ENCODE measurements at places on chromosomes 5 and 9. TPM values are rescaled to one million over a fixed set of nuclear protein-coding genes. Genes with fewer than 3 reads are reported as not detected.

The PCDHA11 gene
- total RNA-seq: not detected

The KIF20A gene
- total RNA-seq: 72.0 TPM

The SHISAL2B gene
- total RNA-seq: not detected

GRCh38 chr9:110788871-110789270, 120.3 kb downstream of the MUSK start:
- no peaks in the 10 kb centered on the region for H3K36me3 ChIP-seq
- H3K4me3 ChIP-seq: no peak overlapping the region
- no peaks in the 10 kb centered on the region for H3K4me1 ChIP-seq
- H3K27me3 ChIP-seq: no peaks in the 10 kb centered on the region
- H3K27ac ChIP-seq: no peak overlapping the region

DNA sequence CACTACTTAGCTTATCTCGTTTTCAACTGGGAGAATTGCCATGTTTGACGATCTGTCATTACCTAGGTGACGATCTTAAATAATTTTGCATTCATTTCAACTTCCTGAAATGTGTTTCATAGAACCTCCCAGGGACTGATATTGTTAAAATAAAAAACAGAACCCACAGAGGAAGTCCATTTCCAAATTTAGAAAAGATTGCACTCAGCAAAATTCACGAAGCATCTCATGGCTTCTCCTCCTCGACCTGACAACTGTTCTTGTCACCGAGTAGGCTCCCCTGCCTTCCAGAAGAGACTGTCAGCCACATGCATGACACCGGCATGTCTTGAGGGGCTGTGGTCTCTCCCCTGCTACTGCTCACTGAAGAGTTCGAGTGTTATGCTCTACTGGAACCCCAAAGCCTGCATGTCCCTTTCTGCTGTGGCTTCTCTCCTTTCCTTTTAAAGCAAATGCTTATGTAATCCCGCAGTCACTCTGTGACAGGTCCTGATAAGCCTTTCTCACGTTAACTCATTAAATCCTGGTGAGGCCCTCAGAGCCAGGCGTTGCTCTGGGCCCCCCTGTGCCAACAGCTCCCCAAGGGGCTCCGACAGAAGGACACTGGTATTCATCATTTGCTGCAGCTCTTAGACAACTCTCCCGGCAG, 26.8 kb upstream of the ANKRD33B start:
- no peak for DNase-seq
- peak overlapping the region; percentile 28 for H3K27ac ChIP-seq
- peaks cover 13% of the 10 kb centered on the region for H3K27me3 ChIP-seq
- peak overlapping the region; percentile 34 for H3K4me3 ChIP-seq
- H3K36me3 ChIP-seq: no peaks in the 10 kb centered on the region
- H3K4me1 ChIP-seq: peaks cover 18% of the 10 kb centered on the region

GRCh38 chr9:114300846-114301797, 21.8 kb upstream of the ORM1 start:
- H3K36me3 ChIP-seq: no peaks in the 10 kb centered on the region
- no peak overlapping the region for H3K27ac ChIP-seq
- H3K27me3 ChIP-seq: peaks cover 4% of the 10 kb centered on the region
- DNase-seq: no peak
- H3K4me1 ChIP-seq: no peaks in the 10 kb centered on the region
- no peak overlapping the region for H3K4me3 ChIP-seq

GRCh38 chr5:34585601-34586104, 70.5 kb upstream of the RAI14 start:
- H3K36me3 ChIP-seq: no peaks in the 10 kb centered on the region
- H3K4me3 ChIP-seq: no peak overlapping the region
- no peak overlapping the region for H3K27ac ChIP-seq
- no peaks in the 10 kb centered on the region for H3K4me1 ChIP-seq
- H3K27me3 ChIP-seq: no peaks in the 10 kb centered on the region

GRCh38 chr9:120924698-120925534, 1.7 kb downstream of the TRAF1 start:
- H3K27me3 ChIP-seq: no peaks in the 10 kb centered on the region
- H3K36me3 ChIP-seq: peaks cover 75% of the 10 kb centered on the region
- peak overlapping the region; percentile 95 for H3K27ac ChIP-seq
- DNase-seq: peak; percentile 36

DNA sequence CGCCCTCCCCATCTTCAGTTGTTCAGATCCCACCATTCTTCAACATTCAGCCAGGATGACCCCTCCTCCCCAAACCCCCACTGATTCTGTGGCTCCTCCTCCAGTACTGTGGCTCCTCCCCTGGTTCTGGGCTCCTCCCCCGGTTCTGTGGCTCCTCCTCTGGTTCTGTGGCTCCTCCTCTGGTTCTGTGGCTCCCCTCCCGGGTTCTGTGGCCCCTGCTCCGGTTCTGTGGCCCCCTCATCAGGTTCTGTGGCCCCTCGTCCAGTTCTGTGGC, 32.8 kb downstream of the C5orf15 start:
- no peaks in the 10 kb centered on the region for H3K27me3 ChIP-seq
- peaks cover 13% of the 10 kb centered on the region for H3K4me1 ChIP-seq
- H3K4me3 ChIP-seq: no peak overlapping the region
- DNase-seq: no peak
- H3K36me3 ChIP-seq: no peaks in the 10 kb centered on the region
- no peak overlapping the region for H3K27ac ChIP-seq

DNA sequence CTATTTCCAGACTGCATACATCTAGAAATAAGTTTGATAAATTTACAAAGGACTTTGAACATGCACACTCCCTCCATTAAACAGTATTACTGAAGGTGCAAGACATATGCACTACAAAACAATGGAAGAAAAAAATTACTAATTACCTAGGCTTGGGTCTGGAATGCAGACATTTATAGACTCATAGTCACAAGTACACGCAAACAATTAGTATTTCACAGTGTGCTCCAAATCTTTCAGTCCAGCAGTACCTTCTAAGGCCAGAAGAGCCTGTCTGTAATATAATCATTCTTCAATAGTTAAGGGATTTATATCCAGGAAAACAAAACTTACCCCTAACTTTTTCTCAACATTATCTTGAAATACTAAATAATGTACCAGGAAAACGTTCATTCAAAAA, 11.2 kb downstream of the RICTOR start:
- H3K36me3 ChIP-seq: peaks cover 40% of the 10 kb centered on the region
- no peaks in the 10 kb centered on the region for H3K27me3 ChIP-seq
- H3K4me3 ChIP-seq: no peak overlapping the region
- no peak overlapping the region for H3K27ac ChIP-seq

GRCh38 chr5:171610686-171611085, 174.9 kb upstream of the SMIM23 start:
- H3K4me3 ChIP-seq: no peak overlapping the region
- no peak for DNase-seq
- H3K27ac ChIP-seq: no peak overlapping the region
- no peaks in the 10 kb centered on the region for H3K4me1 ChIP-seq
- no peaks in the 10 kb centered on the region for H3K36me3 ChIP-seq
- peaks cover 8% of the 10 kb centered on the region for H3K27me3 ChIP-seq
